ENCODE measurements at places on chromosomes 7 and 10.

DNA sequence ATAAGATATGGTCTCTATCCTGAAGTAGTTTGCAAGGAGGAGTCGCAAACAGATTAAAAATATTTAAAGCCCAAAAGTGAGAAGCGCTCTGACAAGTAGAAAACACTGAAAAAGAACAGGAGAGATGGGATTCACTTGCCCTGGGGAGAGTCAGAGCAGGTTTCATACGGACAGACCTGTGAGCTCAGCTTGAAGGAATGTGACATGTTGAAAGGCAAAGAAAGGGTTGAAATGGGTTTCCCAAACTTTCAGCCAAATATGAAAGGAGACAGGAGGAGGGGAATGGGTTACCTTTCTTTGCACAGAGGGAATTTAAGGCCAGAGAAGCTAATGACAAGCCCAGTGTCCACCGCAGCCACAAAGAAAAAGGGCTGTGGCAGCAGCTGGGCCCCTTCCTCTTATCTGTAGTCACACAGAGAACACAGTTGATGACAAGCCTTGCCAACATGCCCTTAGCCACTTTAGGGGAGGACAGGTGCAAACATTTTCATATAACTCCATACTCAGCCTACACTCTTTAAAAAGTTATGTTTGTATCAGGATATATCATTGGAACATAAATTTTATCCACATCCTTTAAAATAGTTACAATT lies 14.9 kb downstream of the HOXA1 start:
- no peak for DNase-seq

DNA sequence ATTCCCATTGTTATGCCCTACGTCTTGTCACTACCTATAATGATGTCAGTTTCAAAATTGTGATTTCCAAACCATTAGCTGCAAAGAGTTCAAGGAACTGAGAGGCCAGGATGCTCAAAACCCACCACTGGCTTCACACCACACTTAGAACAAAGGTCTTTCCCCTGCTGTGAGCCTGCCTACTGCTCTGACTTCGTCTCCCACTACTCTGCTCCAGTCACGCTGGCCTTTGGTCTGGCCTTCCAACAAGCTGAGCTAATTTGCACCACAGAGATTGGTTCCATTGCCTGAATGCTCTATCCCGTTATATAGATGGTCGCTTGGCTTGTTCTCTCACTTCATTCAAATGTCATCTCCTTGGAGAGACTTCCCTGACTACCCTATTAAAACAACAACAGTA lies 572.1 kb upstream of the GALNT17 start:
- no peak for DNase-seq

GRCh38 chr10:52258799-52259425 lies 55.2 kb upstream of the DKK1 start:
- no peak for DNase-seq

GRCh38 chr10:30967650-30968410 lies 63.8 kb downstream of the ZNF438 start:
- DNase-seq: no peak

GRCh38 chr10:99527526-99528493 lies 4.9 kb upstream of the NKX2-3 start:
- DNase-seq: no peak

DNA sequence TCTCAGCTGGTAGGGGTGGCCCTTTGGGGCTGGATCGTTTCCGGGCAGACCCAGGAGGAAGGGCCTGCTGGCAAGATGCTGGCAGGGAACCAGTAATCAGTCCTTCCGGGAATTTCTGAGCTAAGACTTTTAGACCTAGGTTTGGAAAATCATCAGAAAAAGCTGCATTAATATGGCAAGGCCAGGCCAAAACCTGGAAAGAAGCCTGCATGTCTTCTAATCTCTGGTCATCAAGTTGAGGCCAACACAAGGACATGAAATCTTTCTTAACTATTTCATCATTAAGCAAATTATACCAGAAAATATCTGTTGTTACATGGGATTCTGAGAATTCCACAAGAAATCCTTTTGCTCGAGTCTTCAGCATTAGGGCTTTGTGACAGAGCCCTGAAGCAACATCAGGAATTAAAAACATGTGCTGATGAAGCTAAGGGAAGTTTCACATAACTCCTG lies 19.9 kb downstream of the CPA1 start:
- no peak for DNase-seq

DNA sequence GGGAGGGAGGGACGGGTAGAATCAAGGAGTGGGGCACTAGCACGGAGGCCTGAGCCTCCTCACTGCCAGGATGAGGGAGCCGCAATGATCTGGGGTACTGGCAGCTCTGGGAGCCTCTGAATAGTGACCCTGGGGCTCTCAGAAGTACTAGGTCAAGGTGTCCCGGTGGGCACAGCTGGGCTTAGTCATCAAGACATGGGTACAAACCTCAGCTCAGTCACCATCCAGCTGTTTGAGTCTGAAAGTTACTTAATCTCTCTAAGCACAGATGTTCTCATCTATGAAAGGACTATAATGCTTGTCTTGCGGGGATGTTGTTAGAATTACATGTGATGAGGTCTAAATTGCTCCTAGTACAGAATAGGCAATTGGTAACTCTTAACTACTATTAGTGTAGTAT lies 276.8 kb downstream of the KCNMA1 start:
- DNase-seq: no peak

- DNase-seq: no peak
Observed at GRCh38 chr7:47142169-47142866, 439.6 kb downstream of the TNS3 start.

GRCh38 chr10:102457591-102458150 lies 6.3 kb upstream of the C10orf95 start:
- DNase-seq: no peak

DNA sequence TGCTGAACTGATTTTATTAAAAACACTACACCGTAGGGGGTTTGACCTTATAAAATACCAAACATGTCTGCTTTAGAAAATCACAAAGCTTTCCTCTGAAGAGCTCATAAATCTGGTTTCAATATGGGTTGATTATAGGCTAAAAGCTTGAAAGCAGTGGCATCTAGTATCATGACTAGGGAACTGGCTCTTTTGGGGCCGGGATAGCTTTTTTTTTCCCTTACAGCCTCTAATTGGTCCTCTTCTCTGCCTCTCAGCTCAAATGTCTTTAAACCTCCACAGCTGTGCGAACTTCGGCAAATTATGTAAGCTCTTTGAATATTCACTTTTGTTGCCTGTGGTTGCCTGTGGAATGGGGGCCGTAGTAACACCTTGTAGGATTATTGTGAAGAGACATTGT lies 8.4 kb downstream of the BAMBI start:
- DNase-seq: no peak

DNA sequence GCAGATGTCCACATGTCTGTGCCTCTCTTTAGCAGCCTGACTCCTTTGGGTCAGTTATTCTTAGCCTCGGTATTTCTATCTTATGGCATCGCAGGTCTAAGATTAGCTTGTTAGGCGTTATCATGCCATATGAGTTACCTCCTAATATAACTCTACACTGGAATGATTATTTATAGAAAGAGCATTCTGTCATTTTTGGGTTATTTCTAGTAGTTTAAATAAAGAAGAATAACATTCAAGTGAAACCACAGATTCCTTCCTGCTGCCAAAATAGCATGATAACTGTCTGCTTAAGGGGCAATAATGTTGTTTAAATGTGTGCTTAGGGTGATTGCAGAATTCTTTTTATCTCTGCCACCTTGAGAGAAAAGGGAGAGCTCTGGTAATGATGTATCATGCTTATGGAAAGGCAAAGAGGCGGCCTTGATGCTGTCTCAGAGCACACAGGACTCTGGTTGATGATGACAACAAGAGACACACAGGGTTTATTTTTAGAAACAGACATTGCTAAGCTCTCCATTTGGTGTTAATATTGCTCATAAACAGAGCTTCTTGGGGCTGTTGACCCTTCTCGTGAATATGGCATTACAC lies 10.4 kb downstream of the HDAC9 start:
- DNase-seq: no peak

DNA sequence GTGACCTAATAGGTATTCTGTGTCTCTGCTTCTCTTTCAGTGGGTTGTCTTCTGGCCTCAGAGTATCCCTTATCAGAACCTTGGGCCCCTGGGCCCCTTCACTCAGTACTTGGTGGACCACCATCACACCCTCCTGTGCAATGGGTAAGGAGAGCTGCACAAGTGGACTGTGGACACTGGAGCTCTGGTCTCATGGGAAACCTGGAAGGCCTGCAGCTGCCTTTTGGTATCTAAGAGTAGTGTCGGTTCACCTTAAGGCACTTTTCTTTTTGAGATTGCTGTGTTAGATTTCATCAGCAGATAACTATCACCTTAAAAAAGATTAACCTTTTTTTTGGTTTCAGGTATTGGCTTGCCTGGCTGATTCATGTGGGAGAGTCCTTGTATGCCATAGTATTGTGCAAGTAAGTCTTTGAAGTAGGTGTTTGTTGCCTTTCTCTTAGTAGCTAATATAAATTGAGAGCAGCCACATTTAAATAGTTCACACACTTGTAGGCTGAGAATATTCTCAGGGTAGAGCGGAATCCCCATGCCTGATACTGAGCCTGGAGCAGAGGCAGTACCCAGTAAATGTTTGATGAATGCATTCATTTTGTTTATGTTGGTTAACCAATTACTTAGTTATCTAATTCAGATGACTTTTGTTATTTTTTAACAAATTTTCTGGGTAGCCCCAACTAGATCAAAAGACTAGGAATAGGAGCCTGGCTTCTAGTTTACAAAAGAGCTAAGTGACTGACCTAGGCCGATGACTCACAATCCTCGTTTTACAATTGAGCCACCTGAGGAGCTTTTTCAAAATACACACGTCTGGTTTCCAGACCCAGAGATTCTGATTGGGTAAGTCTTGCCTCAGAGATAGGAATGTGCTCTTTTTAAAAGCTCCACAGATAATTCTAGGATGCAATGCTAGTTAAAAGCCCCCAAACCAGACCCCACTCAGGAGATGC lies 3.6 kb downstream of the TMEM254 start:
- no peak for DNase-seq

- DNase-seq: no peak
Observed at GRCh38 chr10:127570036-127570435, 20.9 kb downstream of the NPS start.

GRCh38 chr10:96298362-96298761 lies 5.9 kb upstream of the DNTT start:
- DNase-seq: no peak

DNA sequence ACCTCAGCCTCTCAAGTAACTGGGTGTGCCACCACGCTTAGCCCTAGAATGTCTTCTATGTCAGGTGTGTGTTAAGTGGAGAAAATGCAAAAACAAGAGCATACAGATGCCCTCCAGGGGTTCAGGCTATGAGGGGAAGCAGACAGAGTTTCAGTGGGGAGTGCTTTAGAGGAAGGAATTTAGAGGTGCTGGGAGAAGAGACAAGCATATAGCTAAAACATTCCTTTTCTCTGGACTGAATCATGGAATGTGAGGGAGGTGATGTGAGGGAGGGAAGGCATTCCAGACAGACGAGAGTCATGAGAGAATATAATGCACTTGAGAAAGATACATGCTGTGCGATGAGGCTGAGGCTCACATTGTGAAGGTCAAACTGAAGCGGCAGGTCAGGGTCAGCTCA lies 6.6 kb upstream of the ZNF786 start:
- no peak for DNase-seq

DNA sequence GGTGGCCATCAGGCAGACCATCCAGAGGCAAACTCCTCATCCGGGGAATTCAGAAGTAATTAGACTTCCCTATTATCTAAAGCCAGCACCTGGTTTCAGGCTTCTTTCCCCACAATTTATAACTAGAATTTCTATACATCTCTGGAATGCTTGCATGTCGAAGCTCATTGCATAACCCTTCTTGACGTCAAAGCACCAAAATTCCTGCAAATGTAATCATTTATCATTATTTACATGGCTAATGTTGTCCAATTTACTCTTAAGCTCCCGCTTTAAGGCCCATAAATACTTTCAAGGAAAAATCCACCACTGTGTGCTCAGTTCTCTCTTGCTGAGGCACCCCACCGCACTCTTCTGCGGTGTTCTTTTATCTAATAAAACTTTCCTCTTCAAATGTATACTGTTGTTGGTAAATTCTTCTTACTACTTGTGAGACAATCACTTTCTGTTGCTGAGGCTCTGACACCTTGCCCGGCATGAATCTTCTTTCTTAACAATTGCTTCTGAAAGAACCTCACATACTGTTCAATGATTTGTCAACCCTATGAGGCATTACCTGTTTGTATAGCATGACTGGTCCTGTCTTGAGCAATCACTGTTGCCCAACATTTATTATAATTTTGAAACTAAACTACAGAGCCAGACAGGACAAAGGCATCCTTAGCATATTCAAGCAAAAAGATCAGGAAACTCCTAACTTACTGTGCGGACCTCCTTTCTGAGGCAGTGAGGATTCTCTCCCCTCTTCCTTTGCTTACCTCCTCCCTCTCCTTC lies 17.4 kb upstream of the GPR141 start:
- no peak for DNase-seq

DNA sequence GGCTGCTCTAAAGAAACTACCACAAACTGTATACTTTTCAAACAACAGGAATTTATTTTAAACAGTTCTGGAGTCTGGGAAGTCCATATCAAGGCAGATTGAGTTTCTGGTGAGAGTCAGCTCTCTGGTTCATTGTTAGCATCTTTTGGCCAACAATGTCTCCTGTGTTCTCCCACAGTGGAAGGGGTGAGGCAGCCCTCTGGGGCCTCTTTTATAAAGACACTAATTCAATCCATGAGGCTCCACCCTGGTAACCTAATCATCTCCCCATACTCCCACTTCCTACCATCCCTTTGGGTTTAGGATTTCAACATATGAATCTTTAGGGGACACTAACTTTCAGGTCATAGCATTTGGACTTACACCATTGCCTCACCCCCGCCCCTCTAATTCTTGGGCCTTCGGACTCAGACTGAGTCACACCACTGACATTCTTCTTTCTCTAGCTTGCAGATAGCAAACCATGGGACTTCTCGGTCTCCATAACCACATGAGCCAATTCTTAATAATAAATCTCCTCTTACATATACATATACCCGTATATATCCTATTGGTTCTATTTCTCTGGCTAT lies 64.3 kb upstream of the ANTXRL start:
- no peak for DNase-seq

DNA sequence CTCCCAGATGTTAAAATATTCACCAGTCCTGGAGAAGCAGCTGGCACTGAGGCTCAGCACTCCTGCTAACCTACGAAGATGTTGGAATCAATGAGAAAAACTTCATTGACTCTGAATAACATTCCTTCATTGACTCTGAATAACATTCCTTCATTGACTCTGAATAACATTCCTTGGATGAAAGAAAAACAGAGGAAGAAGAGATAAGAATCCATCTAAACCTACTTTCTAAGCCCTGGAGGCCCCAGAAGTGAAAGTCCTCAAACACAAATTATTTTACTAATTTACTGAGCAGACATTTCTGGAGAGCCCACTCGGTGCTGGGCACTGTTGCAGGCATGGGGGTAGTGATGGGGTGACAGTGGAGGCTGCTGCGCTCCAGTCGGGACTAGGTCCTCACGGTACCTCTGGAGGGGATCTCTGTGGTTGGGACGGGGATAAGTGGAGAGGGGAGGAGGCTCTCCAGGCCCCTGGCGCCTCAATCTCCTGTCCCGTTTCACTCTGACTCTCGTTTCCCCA lies 254.1 kb downstream of the WDR37 start:
- no peak for DNase-seq

DNA sequence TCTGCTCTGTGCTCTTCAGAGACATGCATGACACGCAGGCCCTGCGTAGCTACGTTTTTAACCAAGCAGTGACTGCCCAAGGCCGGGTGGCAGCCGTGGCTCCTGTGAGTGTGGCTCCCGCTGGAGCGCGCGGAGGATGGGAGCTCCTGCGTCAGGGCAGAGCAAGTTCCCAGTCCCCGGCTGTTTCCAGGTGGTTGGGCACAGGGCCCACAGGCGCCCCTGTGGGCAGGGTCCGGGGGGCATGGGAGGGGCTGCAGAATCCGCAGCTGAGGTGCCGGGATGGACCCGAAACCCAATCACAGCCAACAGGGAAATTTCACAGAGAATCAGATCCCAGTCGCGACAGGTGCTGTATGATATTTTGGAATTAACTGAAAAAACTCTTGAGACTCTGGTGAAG lies 9.8 kb downstream of the NKX6-2 start:
- no peak for DNase-seq

Measured in activated T-helper 1 cell treated with anti-CD3 and anti-CD28 coated beads, Interleukin-2, amount 50 U/mL, for 16 hours (primary cell).